MM.1S (cell line): ENCODE measurements at places on chromosomes 3 and 15.

GRCh38 chr3:168093790-168094189, 1.9 kb downstream of the GOLIM4 start:
- peak overlapping the region; percentile 80 for H3K4me3 ChIP-seq
- peaks cover 36% of the 10 kb centered on the region for H3K4me1 ChIP-seq
- no peak for DNase-seq
- no peaks in the 10 kb centered on the region for H3K27me3 ChIP-seq
- no peaks in the 10 kb centered on the region for H3K36me3 ChIP-seq
- H3K27ac ChIP-seq, result peak overlapping the region; percentile 84; the same call in 1 of the 2 replicates

DNA sequence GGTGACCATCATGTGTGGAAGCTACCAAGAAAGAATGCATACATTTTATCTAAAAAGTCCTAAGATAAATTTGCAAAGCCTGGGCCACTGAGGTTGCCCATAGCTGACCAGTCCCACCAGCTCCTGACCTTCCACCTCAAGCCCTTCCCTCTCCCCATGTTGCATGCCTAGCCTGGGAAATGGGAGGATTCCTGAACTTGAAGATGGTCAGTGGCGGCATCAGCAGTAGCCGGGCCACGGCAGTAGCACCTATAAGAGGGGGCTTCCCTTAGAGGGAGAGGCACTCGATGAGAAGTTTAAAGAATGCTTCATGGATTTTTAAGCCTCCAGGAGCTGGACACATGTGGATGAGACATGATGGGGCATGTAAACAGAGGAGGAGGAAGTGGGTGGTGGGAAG, 172.1 kb downstream of the KLF13 start:
- no peak overlapping the region for H3K4me3 ChIP-seq
- H3K4me1 ChIP-seq, result no peaks in the 10 kb centered on the region
- H3K27ac ChIP-seq, result no peak overlapping the region

DNA sequence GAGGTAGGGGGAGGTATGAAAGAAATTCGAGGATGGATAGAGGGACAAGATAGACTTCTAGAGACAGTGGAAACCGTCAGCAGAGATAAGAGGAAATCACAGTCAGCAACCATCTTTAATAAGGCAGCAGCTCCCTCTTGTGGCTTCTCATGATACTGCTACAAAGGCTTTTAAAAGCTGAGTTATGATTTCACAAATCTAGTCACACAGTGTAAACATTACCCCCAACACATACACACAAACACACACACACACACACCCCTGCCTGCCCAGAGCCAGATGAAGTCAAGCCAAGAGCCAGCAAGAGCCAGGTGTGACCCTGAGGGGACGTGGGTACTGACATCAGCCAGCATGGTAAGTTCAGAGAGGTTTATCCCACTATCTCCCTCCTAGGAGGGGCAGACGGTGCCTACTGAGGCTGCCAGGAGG, 18.9 kb upstream of the TGM5 start:
- no peaks in the 10 kb centered on the region for H3K27me3 ChIP-seq
- no peak overlapping the region for H3K27ac ChIP-seq
- DNase-seq, result peak; percentile 75

- no peaks in the 10 kb centered on the region for H3K27me3 ChIP-seq
- H3K27ac ChIP-seq, result no peak overlapping the region
- no peaks in the 10 kb centered on the region for H3K36me3 ChIP-seq
- H3K4me1 ChIP-seq, result no peaks in the 10 kb centered on the region
Observed at GRCh38 chr15:41926185-41927056, 32.6 kb upstream of the SPTBN5 start.

- H3K4me3 ChIP-seq, result peak within 1 kb of the TSS; percentile 61
- H3K4me1 ChIP-seq, result no peaks in the 10 kb centered on the region
- peak; percentile 72 for DNase-seq
- H3K27me3 ChIP-seq, result no peaks in the 10 kb centered on the region
- H3K36me3 ChIP-seq, result no peaks in the 10 kb centered on the region
- peak within 1 kb of the TSS; percentile 37; the same call in 1 of the 2 replicates for H3K27ac ChIP-seq
Observed at GRCh38 chr3:146469150-146470017, at the start of gene PLSCR2. Gene PLSCR2 (minus strand): TSS chr3:146469561. CDS start chr3:146459904, 9,657 bp downstream.

- H3K4me1 ChIP-seq, result no peaks in the 10 kb centered on the region
- H3K27ac ChIP-seq, result no peak overlapping the region
- H3K36me3 ChIP-seq, result no peaks in the 10 kb centered on the region
- no peak for DNase-seq
Observed at GRCh38 chr15:70132571-70132970, 34.9 kb upstream of the TLE3 start.

GRCh38 chr15:33852570-33852969, 115.7 kb upstream of the CHRM5 start:
- H3K4me1 ChIP-seq, result no peaks in the 10 kb centered on the region
- no peak overlapping the region for H3K4me3 ChIP-seq
- no peak overlapping the region for H3K27ac ChIP-seq
- DNase-seq, result no peak
- no peaks in the 10 kb centered on the region for H3K27me3 ChIP-seq

DNA sequence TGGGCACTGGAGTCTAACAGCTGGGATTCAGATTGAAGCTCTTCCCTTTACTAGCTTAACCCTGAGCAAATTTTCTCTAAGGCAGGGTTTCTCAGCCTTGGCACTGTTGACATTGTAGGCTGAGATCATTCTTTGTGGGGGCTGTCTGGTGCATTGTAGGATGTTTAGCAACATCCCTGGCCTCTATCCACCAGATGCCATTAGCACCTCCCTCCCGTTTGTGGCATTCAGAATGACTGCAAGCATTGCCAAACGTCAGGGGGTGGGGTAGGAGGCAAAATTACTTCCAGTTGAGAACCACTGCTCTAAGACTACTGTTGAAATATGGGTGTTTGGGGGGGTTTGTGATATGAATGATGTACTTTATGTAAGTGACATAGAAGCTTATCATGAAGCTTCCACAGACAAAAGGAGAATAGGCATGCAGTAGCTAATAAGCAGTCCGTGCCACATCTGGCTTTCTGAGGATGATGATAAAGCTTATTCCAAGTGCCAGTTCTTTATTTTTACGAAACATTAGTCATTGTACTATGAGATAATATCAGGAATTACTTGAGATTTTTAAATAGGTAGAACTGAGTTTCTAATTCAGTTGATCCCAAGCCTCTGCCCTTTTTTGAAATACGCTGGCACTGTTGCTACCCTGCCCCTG, 39.3 kb downstream of the NKIRAS1 start:
- H3K27me3 ChIP-seq, result no peaks in the 10 kb centered on the region
- no peaks in the 10 kb centered on the region for H3K36me3 ChIP-seq
- no peak overlapping the region for H3K27ac ChIP-seq

DNA sequence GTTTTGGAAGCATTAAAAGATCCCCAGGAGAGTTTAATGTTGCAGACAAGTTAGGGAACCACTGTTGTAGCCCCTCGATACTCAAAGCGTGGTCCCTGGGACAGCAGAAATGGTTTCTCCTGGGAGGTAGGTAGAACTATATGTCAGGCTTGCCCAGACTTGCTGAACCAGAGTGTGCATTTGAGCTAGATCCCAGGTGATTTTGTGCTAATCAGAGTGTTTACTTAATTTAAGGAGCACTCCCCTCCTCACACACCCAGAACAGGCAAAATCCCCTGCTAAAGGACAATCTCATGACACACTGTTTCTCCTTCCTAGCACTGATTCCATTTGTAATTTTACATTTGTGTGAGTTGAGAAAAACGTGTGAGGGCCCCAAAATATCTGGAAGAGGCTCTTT, 24.3 kb downstream of the LMCD1 start:
- no peaks in the 10 kb centered on the region for H3K4me1 ChIP-seq
- DNase-seq, result no peak
- H3K4me3 ChIP-seq, result no peak overlapping the region
- H3K27me3 ChIP-seq, result no peaks in the 10 kb centered on the region
- no peaks in the 10 kb centered on the region for H3K36me3 ChIP-seq
- no peak overlapping the region for H3K27ac ChIP-seq

DNA sequence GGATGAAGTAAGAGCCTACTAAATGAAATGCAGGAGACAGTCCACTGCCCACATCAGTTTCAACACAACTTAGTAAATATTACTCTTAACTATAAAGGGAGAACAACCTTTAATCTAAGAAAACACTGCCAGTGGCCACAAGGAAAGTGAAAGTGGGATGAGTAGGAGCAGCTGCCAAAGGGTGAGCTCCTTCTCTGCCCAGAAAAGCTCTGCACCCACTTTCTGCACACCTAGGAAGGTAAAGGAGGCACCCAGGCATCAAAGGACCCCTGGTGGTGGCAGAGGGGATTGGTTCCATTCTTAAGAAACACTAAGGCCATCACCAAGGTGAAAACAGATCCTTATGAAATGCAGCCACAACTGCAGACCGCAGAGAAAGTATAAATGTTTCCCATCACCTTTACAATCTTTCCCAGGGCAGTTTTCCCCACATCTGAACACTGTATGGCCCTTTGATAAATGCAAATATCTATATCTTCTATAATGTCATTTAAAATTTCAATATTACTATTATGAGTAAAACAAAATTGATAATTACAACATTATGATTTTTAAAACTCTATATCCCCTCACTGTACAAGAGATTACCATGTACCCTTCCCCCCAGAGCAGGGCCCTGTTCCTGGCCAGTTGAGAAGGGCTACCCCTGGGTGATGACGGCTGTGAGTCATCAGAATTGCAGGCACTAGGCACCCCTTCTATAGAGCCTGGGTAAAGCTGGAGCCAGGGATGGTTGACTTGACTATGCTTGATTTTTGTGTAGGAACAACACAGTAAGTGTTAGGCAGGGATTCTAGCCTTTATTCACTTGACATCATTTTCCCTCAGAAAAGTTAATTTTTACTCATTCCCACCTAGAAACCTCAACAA, 92.0 kb downstream of the SNRK start:
- peak; percentile 62 for DNase-seq
- H3K4me1 ChIP-seq, result no peaks in the 10 kb centered on the region
- no peaks in the 10 kb centered on the region for H3K27me3 ChIP-seq
- H3K36me3 ChIP-seq, result no peaks in the 10 kb centered on the region
- no peak overlapping the region for H3K27ac ChIP-seq
- H3K4me3 ChIP-seq, result no peak overlapping the region

GRCh38 chr3:56790016-56790821, 11.5 kb downstream of the ARHGEF3 start:
- no peaks in the 10 kb centered on the region for H3K27me3 ChIP-seq
- no peaks in the 10 kb centered on the region for H3K36me3 ChIP-seq
- H3K27ac ChIP-seq, result no peak overlapping the region
- H3K4me3 ChIP-seq, result no peak overlapping the region

DNA sequence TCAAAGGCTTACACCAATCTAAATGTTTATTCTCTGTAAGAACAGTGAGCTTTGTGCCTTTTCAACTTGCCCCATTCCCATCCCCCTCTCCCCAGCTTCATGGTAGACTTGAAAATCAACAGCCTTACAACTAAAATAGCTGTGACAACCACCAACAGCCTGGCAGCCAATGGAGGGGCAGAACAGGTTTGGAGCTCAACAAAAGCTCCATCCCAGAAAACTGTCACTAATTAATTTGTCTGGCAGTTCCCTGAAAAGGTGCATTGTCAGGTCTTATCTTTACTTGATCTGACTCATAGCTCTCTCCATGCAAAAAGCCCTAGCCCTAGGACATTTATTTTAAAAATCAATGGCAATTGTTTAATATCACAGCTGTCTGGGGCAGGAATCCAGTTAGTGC, 22.6 kb downstream of the MTHFS start:
- H3K4me1 ChIP-seq, result no peaks in the 10 kb centered on the region
- no peak for DNase-seq
- no peak overlapping the region for H3K4me3 ChIP-seq
- H3K27me3 ChIP-seq, result no peaks in the 10 kb centered on the region
- peaks cover 9% of the 10 kb centered on the region for H3K36me3 ChIP-seq
- no peak overlapping the region for H3K27ac ChIP-seq

- no peaks in the 10 kb centered on the region for H3K27me3 ChIP-seq
- no peaks in the 10 kb centered on the region for H3K4me1 ChIP-seq
- H3K27ac ChIP-seq, result no peak overlapping the region
- no peak for DNase-seq
- no peak overlapping the region for H3K4me3 ChIP-seq
Observed at GRCh38 chr3:105322570-105323273, 44.0 kb upstream of the ALCAM start.

DNA sequence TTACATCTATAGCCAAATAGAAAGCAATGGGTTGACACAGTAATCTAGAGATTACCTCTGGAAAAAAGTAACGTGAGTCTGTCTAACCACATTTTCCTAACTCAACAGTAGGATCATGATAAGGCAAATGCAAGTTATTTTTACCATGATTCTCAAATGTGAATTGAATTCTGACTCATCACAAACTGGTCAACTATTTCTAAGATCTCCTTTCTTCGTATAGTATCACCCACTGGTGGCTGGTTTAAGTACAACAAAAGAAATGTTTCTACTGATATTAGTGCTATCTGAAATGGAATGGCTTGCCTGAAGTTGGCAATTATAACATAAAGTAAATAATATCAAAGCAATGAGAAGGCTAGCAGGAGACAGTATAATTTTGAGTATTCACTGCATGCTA, 102.2 kb downstream of the ABI3BP start:
- H3K4me1 ChIP-seq, result no peaks in the 10 kb centered on the region
- H3K4me3 ChIP-seq, result no peak overlapping the region
- no peak overlapping the region for H3K27ac ChIP-seq
- no peaks in the 10 kb centered on the region for H3K36me3 ChIP-seq
- no peaks in the 10 kb centered on the region for H3K27me3 ChIP-seq

- H3K27ac ChIP-seq, result no peak overlapping the region
- no peaks in the 10 kb centered on the region for H3K27me3 ChIP-seq
- DNase-seq, result no peak
Observed at GRCh38 chr3:108097322-108098002, 6.6 kb upstream of the CD47 start.

DNA sequence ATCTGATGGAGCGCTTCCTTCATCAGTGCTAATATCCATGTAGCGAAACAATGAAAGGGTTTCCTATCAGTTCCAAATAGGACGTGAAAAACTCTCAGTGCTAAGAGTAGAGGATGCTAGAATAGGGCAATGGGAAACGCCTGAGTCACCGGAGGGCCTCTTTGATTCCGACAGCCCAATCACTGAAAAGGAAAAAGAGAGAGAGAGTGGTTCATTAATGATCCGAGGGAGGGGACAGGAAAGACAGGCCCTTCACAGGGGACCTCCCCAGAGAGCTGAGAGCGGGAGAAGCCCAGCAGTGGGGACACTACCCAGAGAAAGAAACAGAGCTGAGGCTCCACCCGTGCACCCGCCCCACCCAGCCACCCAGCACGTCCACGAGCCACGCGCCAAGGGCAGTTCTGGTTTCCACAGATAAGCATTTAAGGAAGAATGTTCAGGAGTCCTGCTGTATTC, 76.9 kb downstream of the RPN1 start:
- H3K4me3 ChIP-seq, result no peak overlapping the region
- H3K4me1 ChIP-seq, result no peaks in the 10 kb centered on the region
- no peak overlapping the region for H3K27ac ChIP-seq
- H3K36me3 ChIP-seq, result no peaks in the 10 kb centered on the region
- DNase-seq, result no peak
- H3K27me3 ChIP-seq, result peaks cover 36% of the 10 kb centered on the region

- no peaks in the 10 kb centered on the region for H3K27me3 ChIP-seq
- DNase-seq, result no peak
- no peaks in the 10 kb centered on the region for H3K4me1 ChIP-seq
- H3K36me3 ChIP-seq, result no peaks in the 10 kb centered on the region
Observed at GRCh38 chr3:174822320-174822719, 36.8 kb upstream of the NAALADL2 start.
